ENCODE measurements at places on chromosomes 11 and 22. TPM values are rescaled to one million over a fixed set of nuclear protein-coding genes. Genes with fewer than 3 reads are reported as not detected.

GRCh38 chr11:118295815-118296454, 8.6 kb upstream of the CD3E start:
- DNase-seq, result no peak

- DNase-seq, result peak; percentile 77
Measured at GRCh38 chr11:86793307-86793706, 7.0 kb upstream of the PRSS23 start.

DNA sequence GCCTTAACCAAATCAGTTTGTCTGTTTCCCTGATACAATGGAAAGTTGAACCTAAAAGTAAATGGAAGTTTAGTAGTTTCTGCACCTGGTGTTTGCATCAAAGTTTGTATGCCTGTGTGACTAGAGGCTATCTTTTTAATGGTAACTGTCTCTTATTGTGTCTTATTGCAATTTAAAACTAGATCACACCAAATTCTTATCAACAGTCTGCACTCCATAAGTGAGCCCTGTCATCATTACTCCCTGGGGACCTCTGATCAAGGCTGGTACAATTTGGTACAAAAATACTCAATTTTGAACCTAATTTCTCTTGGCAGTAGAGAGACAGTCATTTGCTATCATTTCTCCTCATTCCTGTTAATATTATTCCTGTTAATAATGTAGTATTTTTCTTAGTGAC, 38.1 kb downstream of the ARHGAP1 start:
- no peak for DNase-seq

DNA sequence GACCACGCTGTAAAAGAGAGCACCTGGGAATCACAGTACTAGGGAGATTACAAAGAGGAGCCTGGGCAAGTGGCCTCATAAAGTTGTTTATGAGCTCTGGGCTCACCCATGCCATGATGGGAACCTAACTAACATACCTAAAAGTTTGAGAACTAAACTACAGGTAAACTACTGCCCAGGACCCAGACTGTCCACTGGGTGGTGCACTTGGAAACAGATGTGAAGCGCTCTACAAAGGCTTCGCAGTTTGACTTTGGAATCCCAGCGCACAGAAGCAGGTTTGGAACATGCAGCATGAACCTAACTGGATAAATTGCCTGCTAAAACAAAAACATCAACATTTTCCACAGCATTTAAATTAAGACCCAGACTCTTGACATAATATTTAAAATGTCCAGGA, 418.6 kb downstream of the FAM181B start:
- peak; percentile 9 for DNase-seq

DNA sequence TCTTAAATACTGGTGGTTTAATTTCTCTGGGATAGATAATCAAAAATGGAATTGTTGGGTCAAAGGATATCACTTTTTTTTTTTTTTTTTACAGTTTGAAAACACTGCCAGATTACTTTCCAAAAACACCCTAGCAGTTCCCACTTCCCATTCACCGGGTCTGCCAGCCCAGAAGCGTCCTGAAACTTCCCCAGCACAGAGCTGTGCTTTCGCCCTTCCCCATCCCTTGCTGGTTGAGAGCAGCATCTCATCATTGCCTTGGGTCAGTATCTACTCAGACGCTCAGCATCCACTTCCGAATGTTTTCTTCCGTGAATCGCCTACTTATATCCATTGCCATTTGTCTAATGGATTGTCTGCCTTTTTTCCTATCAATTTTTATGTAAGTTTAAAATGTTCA, 5.5 kb downstream of the CERK start:
- no peak for DNase-seq

GRCh38 chr11:77775936-77776335, 44.6 kb downstream of the RSF1 start:
- DNase-seq, result no peak

RIC3 gene
- total RNA-seq, result 5.7 TPM

IRF7 gene
- total RNA-seq, result 62.5 TPM

TMEM121B gene
- under 0.01 TPM for total RNA-seq

DNA sequence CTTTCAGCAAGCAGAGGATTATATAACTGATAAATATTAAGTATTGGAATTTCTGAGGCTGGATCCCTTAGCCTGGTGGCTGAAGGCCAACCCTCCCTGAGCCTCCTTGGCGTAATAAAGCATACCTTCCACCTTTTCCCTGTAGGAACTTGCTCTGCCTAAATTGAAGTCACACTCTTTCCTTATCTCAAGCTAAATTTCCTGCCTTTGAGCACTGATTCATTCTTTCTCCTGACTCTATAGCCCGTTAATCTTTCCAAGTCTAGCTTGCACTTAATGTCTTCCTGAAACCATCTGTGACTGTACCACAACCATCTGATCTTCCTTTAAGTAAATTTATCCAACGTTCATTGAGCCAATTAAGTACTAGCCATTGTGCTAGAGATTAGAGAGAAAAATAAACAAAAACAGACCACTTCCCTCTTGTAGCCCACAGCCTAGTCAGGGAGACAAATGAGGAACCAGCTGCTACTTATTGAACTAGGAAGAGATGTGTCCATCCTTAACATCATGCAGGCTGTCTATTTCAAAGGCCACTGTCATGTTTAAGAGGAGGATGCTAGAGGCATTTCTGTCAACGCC, 62.9 kb downstream of the GRK3 start:
- DNase-seq, result peak; percentile 12

BAIAP2L2 gene
- under 0.01 TPM for total RNA-seq

- no peak for DNase-seq
Measured at GRCh38 chr22:19763458-19764298, 3.1 kb downstream of the TBX1 start.

- DNase-seq, result no peak
Measured at GRCh38 chr11:100827934-100828661, 141.0 kb downstream of the ARHGAP42 start.

All from hematopoietic multipotent progenitor cell (in vitro differentiated cells).